ENCODE measurements at places on chromosomes 12 and 14.
A peak's percentile ranks its signal among the peaks of the same experiment; 100 is the strongest.

GRCh38 chr14:76773188-76773885 lies 12.1 kb downstream of the VASH1 start:
- peak; percentile 49 for DNase-seq

- no peak for DNase-seq
These were observed 163.6 kb upstream of the BMP4 start for GRCh38 chr14:54120260-54120659.

GRCh38 chr12:98238515-98239130 lies 276.8 kb upstream of the TMPO start:
- DNase-seq = no peak

- no peak for DNase-seq
These were observed 131.0 kb downstream of the TTC8 start for GRCh38 chr14:88955455-88955854.

GRCh38 chr14:58783792-58784511 lies 146.2 kb downstream of the DACT1 start:
- no peak for DNase-seq

GRCh38 chr14:105483300-105484068 lies 3.2 kb upstream of the CRIP1 start:
- peak; percentile 69 for DNase-seq

- no peak for DNase-seq
These were observed 171.8 kb upstream of the ALG10B start for GRCh38 chr12:38144601-38145436.

- DNase-seq = no peak
These were observed 132.0 kb downstream of the EMP1 start for GRCh38 chr12:13328535-13328934.

DNA sequence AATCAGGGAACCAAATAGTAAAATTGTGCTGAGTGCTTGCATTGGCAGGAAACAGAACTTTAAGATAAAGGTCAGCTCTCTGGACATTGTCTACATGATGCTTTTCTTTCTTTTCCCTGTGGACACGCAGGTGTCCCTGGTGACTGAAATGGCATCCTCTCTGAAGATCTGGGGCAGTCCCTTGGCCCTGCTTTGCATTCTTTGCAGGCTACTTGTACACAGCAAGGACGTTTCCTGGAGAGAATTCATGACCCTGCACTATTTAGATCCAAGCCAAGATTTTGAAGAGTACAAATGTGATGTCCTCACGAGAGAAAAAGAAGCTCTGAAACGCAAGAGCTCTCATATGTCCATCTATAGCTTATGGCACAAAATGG lies 11.3 kb upstream of the EDDM3A start:
- DNase-seq = no peak

- no peak for DNase-seq
These were observed 196.2 kb downstream of the CACNA1C start for GRCh38 chr12:2248901-2249381.

DNA sequence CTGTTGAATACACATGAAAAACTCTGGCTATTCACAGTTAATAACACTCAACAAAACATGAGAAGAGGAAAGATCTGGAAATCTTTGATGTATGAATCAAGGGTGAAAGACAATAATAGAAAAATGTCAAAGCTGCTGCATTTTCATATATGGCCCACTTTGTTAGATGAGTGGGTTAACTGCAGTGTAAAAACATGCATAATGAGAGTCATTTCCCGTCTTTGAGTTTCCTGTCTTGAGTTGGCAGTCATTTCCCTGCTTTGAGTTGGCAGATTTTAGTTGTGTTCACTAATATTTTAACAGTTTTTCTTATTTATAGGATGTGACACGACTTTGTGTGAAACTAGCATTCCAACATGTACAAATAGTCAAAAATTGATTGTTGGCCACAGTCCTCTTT lies 87.9 kb upstream of the PTPRQ start:
- DNase-seq = no peak

DNA sequence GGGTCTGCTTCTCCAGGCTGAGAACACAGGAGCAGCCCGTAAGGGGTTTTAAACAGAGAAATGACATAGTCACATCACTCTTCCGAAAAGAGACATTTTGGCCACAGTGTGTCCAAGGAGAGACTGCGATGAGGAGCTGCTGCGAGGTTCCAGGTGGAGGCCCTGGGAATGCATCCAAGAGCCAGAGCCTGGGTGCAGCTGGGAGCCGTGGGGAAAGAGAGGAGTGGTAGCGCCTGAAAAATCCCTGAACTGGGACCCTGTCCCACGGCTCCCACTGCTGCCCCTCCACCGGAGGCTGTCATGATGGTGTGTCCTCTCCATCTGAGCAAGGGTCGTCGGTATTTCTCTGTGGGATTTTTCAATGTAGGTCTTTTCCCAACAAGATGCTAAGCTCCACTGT lies 146.9 kb downstream of the BCL11B start:
- DNase-seq = peak; percentile 9

DNA sequence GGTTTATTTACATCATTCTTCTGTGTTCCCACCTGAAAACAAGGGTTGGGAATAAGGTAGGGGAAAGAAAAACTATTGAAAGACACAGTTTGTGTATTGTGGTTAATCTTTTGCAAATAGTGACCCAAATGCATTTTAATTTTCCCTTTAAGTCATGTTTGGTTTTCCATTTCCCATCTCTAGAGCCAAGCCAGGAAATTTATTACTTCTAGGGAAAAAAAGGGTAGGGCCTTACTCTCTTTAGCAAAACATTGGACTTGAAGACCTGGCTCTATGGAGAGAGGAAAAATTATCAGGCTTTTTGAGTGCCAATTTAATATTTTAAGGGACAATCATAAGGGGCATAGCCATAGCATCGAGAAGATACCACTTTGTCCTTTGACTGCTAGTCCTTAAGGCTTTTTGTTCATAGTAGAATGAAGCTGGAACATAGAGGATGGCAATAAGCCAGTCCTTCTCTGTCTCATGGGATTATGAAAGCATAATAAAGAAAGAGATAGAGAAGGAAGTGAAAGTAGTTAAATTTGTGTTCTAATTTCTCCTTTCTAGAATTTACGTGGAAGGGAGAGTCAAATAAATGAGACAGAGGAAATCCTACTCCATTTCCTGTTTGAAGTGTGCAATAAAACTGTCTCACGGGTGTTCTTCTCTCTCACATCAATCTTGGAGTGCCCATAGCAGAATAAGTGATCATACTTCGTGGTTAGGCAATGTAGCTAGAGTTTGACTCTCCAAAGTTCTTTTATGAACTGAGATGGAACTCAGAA lies 50.9 kb upstream of the PPFIA2 start:
- DNase-seq = no peak

DNA sequence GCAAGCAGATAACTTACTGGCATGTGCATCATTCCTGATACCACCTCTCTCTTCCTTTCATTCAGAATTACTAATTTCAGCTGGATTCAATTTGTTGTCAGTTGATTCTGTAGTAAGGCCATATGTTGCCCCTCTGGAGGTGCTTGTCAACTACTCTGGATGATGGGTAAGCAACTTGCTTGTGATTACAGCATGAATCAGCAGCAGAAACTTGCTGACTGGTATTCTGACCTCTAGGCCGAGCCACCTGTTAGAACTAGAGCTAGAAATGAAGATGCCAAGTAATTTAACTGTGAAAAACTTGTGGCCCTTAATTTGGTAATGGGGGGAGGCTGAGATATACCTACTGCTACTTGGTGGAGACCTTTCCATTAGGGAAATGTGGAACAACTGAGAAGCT lies 5.1 kb downstream of the RNF10 start:
- DNase-seq = no peak

- no peak for DNase-seq
These were observed 774 bp upstream of the KRT75 start for GRCh38 chr12:52434760-52435530.

DNA sequence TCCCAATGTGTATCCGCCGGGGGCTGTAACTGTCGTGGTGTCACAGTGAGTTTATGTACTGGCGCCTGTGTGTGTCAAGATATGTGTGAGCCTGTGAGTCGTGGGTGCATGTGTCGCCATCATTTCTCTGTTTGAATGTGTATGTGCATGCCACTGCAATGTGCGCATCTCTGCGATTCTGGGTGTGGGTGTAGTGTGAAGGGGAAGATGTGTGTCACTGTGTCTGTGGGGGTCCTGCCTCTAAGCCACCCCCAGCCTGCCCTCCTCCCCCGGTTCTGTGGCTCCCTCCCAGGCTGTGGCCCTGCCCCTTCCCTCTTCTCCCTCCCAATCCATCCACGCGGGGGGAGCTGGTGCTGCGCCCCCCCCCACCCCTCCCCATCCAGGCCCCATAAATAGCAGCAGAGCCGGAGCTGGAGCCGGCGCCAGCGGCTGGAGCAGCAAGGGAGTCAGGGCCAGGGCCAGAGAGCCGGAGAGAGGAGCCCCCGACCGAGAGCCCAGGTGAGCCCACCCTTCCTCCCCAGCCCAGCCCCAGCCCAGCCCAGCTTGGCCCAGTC lies at the start of gene CPNE6:
TSS of gene CPNE6 (plus strand) at position 419 of the 554 bp plus-strand sequence. CDS start 1,375 bp downstream, outside the sequence.
- no peak for DNase-seq

DNA sequence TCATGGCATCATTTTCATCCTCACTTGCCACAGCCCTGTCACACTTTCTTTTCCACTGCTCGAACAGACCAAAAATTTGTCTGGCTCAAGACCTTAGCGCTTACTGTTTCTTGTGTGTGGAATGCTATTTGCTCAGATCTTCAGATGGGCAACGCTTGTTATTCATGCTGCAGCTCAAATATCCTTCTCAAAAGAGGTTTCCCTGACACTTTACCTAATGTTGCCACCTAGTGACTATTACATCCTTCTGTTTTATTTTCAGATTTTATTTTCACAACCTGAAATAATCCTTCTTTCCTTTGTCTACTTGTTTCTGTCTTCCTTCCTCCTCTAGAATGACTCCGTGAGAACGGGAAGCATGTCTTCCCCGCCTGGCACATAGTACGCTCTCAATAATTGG lies 5.6 kb downstream of the FBXO33 start:
- no peak for DNase-seq

- no peak for DNase-seq
These were observed 220.3 kb upstream of the ARID2 start for GRCh38 chr12:45509187-45509586.

DNA sequence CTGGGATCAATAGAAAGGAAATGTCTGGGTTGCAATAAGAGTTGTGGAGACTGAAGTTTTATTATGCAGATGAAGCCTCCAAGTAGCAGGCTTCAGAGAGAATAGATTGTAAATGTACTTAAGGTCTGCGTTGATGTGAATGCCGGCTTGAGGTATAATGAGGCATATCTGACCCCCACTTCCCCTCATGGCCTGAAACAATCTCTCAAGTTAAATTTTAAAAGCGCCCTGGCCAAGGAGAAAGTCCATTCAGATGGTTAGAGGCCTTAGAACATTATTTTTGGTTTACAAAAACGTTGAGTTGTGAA lies 28.3 kb upstream of the HIGD1C start:
- no peak for DNase-seq

DNA sequence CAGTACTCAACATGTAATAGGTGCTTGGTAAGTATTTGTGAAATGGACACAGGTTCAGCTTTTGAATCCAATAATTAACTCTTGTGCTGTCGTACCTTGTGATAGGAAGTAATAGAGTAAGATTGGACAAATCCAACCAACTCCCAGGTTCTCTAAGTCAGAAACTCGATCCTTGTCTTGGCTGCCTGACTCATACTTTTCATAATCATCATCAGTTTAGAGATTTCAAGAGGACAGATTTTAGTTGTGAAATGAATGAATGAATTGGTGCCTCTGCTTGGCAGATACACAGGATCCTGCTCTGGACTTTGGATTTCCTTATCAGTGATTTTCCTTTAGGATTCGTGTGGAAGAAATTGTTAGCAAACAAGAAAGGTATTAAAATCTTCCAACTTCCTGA lies 1145.2 kb downstream of the AACS start:
- no peak for DNase-seq

GRCh38 chr14:23285530-23286019 lies 357 bp downstream of the HOMEZ start:
- no peak for DNase-seq

DNA sequence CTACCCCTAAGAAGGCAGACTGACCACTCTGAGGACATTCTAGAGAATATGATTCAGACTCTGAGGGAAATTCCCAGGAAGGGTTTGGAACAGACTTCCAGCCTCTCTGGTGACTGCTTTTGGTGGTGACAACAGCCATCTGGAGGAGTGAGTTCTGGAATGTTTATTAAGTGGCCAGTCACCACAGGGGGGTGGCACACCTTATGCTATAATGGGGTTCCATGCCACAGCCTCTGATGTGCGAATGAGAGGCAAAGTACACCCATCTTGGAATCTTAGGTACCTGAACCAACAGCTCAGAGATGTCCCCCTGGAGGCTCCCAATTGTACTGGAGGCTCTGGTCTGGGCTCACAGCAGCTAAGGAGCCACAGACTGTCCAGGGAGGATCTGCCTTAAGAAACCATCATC lies 9.5 kb upstream of the TINF2 start:
- DNase-seq = no peak

GRCh38 chr12:26658991-26659390 lies 174.0 kb downstream of the ITPR2 start:
- DNase-seq = no peak

GRCh38 chr12:118052324-118053070 lies 8.5 kb downstream of the WSB2 start:
- DNase-seq = peak; percentile 63

GRCh38 chr12:122788387-122788786 lies 14.0 kb downstream of the CCDC62 start:
- no peak for DNase-seq

- DNase-seq = peak; percentile 7
These were observed 194.5 kb upstream of the C14orf180 start for GRCh38 chr14:104385111-104385510.

GRCh38 chr12:124311292-124312109 lies 16.6 kb downstream of the RFLNA start:
- DNase-seq = no peak

- DNase-seq = no peak
These were observed 477.5 kb upstream of the RGS6 start for GRCh38 chr14:71454513-71455332.

DNA sequence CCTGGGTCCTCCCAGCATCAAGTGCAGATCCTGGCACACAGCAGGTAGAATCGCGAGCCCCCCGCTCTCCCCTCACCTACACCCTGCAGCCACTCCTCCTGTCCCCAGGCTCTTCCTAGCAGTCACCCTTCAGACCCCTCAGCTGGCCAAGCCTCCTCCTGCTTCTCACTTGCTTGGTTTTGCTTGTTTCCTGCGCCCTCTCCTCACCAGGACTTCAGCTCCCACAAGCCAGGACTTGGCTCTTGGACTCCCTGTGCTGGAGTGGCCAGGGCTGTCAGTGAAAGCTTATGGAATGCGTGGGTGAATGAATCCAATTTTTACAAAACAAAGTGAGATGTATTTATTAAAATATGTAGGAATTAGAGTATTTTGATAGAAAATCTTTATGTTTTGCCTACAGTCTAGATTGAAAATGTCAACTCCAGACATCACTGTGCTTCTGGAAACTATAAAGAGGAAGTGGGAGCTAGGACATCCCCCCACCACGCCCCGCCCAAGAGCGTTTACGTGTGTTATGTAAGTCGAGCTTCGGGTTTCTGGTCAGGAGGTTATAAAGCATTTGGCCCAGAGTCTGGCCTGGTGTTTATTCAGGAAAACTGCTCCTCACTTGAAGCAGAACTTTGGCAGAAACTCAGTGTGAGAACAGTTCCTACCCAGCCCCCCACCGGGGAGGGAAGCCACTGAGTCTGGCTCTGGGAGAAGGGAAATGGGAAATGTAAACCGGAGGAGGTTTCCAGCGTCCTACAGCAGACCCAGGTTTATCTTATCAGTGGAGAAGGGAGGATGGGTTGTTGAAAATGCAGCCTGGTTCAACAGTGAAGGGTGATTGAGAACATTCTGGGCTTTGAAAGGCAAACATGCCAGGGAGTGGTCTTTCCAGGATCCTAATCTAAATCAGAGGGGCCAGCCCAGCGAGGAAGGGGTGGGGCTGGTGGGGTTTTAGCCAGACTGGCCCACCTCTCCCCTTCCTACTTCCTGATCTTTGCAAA lies 8.8 kb downstream of the ALDH2 start:
- DNase-seq = peak; percentile 70

Measured in breast epithelium (tissue), 4 donors.